Tongue (tissue), 3 donors: ENCODE measurements at places on chromosomes 1 and 21.

DNA sequence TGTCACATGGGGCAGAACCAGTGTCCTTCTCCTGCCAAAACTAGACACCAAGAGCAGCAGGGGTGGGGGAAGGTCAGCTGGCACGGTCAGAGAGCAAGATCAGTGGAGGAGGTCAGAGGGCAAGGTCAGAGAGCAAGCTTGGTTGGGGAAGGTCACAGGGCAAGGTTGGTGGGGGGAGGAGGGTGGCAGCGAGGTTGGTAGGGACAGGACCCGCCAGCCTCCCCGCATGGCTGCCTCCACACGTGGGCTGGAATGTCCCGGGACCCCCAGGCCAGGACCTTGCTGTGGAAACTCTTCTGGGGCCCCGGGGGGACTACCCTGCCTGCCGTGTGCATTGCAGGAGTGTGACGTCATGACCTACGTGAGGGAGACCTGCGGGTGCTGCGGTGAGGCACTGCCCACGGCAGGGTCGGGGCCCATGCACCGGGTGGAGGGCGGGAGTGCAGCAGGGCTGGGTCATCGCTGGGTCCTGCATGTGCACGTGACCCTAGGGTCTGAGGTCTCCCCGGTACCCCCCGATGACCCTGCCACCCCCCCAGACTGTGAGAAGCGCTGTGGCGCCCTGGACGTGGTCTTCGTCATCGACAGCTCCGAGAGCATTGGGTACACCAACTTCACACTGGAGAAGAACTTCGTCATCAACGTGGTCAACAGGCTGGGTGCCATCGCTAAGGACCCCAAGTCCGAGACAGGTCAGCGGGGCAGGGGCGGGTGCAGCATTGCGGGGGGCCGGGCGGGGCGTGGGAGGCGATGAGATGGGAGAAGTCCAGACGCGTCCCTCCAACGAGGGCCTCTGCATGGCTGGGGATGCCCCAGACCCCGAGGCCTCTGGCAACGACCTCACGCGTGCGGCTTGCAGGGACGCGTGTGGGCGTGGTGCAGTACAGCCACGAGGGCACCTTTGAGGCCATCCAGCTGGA is 27.3 kb downstream of the COL6A2 start:
- no peak for DNase-seq

- DNase-seq: no peak
Measured at GRCh38 chr1:117633068-117633345, 27.2 kb downstream of the TENT5C start.

DNA sequence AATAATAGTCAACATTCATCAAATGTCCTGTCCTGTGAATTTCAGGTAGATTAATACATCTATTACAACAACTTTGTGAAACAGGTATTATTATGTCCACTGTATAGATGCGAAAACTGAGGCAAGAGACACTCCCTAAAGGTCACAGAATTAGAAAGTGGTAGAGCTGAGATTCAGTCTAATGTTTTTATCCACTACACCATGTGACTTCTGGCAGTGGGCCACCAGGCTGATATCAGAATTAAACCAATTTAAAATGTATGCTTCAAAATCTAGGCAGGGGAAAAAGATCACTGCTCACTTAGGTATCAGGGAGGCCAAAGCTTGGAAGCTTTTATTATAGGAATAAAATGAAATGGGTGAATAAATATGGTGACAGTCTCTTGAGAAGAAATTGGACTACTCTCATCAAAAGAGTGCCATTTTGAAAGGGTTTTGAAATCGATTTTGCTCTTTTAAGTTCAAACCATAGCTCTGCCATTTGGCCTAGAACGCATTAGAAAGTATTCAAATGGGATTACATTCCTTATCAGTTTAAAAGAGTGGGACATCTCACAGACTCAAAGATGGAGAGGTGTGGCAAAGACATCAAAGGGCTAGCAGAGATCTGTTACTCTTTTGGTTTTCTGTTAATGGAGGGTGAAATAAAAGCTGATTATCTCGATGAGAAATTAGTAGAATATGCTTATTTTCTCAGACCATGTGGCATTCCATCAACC is 1.9 kb downstream of the DDAH1 start:
- DNase-seq: no peak

GRCh38 chr1:48216941-48217340 is 5.6 kb upstream of the SLC5A9 start:
- DNase-seq: no peak

DNA sequence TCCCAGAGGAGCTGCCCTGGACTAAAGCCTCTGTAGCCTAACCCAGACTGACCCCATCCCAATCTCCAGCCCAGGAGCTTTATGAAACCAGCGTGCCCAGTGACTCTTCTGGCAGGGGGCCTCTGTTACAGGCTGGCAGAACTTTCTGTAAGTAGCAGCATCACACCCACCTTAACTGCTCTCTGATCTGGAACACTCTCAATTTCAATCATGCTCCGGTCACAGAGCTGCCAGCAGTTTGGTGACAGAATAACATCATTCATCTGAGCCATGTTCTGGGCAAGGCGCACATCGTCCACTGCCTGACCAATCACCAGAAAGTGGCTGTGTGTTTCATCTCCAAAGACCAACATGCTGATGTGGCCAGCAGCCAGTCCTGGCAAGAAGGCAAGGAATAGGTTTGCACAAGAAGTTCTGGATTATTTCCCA is 14.7 kb downstream of the ADCY10 start:
- DNase-seq: no peak

- DNase-seq: peak; percentile 66
Measured at GRCh38 chr1:205301205-205301821, 20.2 kb downstream of the NUAK2 start.

GRCh38 chr21:19181604-19182140 is 778.1 kb upstream of the TMPRSS15 start:
- no peak for DNase-seq

DNA sequence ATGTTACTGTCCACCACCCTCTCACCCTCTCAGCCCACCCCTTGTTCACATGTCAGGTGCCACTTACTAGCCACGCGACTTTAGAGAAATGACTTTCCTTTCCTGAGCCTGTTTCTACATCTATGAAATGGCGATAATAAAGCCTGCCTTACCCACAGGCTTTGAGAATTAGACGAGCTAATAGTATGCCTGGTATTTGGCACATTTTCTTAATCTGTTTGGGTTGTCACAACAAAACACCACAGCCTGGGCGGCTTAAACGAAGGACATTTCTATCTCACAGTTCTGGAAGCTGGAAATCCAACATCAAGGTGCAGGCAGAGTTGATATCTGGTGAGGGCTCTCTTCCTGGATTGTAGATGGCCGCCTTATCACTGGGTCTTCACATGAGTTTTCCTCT is 273.9 kb upstream of the FMN2 start:
- DNase-seq: no peak

- DNase-seq: no peak
Measured at GRCh38 chr1:102535829-102536505, 539.2 kb upstream of the OLFM3 start.

DNA sequence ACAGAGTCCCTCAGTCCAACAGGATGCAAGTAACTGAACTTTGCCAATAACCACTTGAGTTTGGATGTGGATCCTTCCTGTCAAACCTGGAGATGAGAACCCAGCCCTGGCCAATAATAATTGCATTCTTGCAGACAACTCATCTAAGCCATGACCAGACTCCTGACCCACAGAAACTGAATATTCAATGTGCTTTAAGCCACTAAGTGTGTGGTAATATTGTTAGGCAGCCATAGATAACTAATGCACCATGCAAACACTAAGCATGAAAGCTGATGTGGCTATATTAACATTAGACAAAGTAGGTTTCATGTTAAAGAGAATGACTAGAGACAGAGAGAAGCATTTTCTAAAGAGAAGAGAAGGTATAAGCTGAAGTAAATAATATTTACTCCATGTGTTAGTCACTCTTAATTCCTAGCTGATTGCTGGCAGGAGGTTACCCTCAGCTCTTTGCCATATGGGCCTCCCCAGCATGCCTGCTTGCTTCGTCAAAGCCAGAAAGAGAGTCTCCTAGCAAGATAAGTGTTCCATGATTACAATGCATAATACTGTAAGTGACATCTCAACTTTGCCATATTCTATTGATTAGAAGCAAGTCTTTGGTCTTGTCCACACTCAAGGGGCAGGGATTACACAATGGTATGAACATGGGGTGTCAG is 276.4 kb upstream of the PLXNA2 start:
- no peak for DNase-seq

- no peak for DNase-seq
Measured at GRCh38 chr1:20368866-20369470, 78.3 kb downstream of the VWA5B1 start.

DNA sequence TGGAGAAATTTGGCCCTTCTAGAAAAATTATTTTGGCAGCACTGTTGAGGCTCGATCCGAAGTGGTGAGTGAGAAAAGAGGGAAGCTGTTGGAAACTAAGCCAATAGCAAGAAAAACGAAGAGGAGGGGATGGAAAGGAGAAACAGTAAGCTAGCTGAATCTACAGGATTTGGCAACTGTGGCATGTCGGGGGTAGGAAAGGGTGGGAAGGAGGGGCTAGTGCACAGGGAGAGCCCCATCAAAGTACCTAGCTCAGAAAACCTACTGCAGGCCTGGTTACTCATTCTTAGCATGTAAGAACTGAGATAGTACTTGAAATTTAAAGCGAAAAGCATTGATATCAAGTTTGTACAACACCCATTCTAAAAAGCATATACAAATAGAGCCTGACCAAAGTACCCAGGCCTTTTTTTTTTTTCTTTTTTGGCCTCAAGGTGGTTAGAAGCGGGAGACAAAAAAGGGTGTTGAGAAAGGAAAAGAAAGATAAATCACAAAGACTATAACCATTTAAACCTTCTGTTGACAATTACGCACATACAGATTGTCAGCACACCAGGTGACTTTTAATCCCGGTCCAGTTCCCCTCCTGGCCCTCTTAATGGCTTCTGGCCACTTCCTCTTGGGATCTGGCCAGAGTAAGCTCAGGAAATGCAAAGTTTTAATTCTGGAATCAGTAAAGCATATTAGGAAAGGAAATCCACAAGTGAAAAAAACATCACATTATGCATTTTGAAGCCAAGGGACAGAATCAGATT is 50.4 kb downstream of the SLC16A1 start:
- peak; percentile 23 for DNase-seq
